SJCRH30 (cell line): ENCODE measurements at places on chromosomes 13 and 19.

DNA sequence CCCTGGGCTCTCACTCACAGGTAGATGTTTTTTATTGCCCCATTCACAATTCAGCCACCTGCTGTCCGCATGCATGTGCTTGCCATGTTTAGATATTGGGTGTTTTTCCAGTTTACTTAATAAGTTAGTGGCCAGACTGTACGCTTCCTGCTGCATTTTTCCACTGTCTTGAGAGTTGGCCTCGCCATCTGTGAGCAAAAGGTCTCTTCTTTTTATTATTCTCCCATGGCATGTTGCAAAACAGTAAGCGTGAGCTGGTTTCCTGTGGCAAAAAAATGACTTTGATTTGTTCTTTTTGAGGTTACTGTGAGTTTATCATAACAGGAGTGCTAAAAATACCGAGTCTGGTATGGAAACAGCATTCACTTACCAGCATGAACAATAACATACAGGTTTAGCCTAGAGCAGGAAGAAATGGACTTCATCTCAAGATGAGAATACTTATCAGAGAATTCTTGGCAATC, 46.0 kb downstream of the SAE1 start:
- DNase-seq: no peak

GRCh38 chr19:31181535-31181934, 167.7 kb downstream of the TSHZ3 start:
- no peak for DNase-seq

DNA sequence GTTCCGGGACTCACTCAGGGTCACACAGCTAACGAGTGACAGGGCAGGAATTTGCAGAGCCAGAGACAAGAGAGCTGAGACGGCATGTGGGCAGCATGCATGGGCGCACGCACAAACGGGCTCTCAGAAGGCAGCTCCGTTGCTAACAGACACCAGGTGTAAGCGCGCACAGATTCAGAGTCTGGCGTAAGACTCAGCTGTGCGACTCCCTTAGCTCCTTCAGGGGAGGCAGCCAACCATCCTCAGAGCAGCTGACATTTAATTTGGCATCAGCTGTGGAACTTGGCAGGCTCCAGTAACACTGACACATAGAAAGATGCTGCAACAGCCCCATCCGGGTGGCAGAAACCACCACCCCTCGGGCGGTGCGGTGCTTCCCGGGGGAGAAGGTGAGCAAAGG, 7.5 kb upstream of the TM6SF2 start:
- no peak for DNase-seq

DNA sequence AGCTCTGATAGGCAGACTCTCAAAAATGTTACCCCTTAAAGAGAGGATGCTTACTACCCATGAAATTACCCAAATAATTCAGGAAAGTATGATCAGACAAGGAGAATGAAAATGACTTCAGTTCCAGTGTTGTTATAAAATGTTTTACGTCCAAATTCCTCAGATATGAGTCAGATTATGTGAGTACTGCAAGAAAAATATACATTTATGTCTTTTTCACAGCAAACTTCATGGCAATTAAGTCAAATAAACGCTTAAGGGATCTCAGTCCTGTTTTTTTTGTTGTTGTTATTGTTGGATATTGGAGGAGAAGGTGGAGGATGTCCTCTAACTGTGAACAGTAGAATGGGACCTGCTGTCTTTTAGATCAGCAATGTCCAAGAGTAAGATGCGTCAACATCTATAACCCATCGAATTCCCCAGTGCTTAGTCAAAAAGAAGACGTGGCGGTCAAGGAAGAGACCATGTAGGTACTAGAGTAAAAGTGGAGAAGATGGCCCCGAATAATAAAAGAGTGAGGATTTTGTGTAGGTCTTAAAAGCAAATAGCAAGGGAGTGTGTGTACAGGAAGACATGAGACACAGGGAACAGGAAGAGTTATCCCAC, 215.4 kb upstream of the IRS2 start:
- DNase-seq: no peak
